Neural progenitor cell (in vitro differentiated cells): ENCODE measurements at places on chromosomes 11 and 22. TPM values are rescaled to one million over a fixed set of nuclear protein-coding genes. Genes with fewer than 3 reads are reported as not detected.

GRCh38 chr11:128297805-128298204 lies 289.6 kb downstream of the ETS1 start:
- DNase-seq = no peak

DNA sequence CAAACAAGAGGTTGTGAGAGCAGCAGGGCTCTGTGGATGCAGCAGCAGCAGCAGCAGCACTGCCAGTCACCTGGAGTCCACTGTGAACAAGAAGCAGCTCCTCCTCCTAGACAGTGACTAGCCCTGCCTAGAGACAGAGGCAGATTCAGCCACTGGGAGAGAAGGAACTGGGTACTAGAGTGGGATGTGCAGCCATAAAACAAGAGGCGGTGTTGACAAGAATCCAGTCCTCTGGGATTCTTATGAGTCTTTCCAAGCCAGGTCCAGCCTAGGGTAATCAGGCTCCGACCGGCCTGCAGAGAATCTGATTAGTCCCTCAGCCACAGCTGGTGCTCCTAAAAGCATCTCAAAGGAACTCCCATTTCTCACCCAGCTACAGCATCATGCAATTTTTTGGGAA lies 83.9 kb upstream of the USP47 start:
- peak; percentile 13 for DNase-seq

DNA sequence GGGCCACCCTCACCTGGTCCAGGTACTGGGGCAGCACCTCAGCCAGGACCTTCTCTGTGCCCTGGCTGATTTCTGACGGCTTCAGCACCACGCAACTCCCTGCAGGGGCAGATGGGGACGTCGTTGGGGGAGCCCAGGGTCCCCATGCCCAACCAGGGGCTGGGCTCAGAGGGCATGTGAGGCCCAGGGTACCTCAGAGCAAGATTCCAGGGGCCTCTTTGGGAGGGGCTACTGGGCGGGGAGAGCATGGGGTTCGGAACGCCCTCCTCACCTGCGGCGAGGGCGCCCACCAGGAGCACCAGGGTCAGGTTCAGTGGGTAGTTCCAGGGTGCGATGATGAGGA lies 8.1 kb downstream of the ALDH3B2 start:
- no peak for DNase-seq

DNA sequence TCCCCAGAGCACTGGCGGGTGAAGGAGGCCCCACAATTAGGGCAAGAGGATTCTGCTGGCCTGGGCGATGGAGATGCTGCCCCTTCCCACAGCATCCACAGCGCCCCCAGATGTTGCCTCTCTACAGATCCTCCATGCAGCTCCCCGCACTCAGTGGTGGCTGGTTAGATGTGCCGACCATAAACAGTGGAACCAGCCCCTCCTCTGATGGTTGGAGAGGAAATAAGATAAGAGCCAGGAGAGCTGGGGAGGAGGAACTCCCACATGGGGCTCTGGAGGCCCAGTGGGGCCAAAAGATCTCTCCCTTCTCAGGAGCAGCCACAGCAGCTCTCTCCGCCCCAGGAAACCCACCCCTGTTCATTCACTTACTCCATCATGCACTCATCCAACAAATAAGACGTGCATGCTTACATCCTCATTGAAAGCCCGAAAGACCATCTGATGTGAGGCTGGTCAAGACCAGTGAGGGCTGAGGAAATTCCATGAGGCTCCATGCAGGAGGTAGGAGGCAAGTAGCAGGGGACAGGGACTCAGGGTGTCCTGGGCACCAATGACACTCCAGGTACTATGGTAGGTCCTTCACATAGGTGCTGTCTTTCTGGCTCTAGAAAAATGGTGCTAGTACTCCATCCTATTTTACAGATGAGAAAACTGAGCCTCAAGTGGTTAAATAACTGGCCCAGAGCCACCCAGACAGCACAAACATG lies 1.5 kb downstream of the PTGDR2 start:
- DNase-seq = no peak

- no peak for DNase-seq
These were observed 22.5 kb downstream of the TRIM29 start for GRCh38 chr11:120115272-120116000.

- no peak for DNase-seq
These were observed 72.7 kb downstream of the FEZ1 start for GRCh38 chr11:125423247-125423849.

DNA sequence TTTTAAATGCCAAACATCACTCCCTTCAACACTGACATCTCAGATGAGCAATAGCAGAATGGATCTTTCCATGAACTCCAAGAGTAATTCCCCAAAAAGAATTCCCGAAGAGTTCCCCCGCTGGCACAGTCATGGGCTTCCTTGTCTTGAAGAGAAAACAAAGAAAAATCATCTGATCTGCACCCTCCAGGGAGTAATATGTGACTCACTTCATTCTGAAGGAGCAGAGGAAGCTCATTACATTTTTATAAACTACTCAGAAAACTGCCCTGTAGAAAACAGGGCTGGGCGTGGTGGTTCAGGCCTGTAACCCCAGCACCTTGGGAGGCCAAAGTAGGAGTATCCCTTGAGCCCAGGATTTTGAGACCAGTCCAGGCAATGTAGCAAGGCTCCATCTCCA lies 35.7 kb downstream of the CELSR1 start:
- DNase-seq = no peak

DNA sequence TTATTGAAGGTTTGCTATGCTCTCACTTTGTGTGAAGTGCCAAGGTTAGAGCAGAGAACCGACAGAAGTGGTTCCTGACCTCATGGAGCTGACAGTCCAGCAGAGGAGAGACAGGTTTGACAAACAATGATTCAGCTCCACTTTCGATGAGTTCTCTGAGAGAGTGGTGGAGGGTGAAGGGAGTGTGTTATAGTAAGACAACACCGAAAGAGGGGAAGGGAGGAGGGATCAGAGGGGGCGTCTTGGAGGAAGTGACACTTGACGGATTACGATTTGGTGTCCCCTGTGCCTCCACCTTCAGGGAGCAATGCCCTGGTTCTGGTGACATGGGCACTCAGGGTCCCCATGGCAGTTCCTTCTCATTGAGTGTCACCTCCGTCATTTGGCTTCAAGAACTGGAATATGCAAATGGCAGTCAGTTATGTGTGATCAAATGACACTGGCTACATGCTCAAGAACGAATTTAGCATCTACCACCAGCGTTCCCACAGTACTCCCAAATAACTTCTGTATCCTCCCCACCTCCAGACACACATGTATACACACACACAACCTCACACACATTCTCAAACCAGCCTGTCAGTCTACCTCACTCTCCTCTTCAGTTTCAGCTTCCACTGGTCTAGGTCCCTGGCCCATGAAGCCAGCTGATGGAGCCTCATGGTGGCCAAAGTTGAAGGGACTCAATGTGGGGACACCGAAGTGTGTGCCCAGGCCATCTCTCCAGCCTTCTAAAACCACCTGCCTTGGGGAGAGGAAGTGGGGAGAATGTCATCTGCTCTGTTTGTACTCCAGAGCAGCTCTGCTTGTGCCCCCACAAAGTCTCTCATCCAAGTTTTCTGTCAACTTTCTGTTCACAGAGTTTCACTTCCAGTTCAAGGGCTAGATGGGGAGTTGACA lies 31.4 kb upstream of the NUP160 start:
- no peak for DNase-seq

GRCh38 chr22:40758390-40758789 lies 60.8 kb downstream of the SLC25A17 start:
- no peak for DNase-seq

GRCh38 chr11:73980001-73980961 lies 2.4 kb downstream of the UCP2 start:
- no peak for DNase-seq

DNA sequence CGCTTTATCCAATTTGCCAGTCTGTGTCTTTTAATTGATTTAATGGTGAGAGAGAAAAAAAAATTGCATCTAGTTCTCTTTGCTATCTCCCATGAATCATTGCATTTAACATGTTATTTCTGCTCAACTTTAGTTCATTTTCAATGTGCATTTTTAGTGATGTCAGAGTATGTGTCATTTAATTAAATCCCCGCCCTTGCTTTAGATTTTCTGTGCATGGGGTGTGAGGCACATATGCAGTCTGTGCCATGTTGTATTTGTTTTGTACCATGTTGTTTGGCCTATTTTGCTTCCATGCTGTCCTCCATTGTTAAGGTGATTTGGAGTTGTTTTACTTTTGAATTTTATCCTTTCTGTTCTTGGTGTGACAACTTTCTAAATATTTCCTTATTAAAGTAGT lies 8.3 kb upstream of the NCR3LG1 start:
- DNase-seq = no peak

DNA sequence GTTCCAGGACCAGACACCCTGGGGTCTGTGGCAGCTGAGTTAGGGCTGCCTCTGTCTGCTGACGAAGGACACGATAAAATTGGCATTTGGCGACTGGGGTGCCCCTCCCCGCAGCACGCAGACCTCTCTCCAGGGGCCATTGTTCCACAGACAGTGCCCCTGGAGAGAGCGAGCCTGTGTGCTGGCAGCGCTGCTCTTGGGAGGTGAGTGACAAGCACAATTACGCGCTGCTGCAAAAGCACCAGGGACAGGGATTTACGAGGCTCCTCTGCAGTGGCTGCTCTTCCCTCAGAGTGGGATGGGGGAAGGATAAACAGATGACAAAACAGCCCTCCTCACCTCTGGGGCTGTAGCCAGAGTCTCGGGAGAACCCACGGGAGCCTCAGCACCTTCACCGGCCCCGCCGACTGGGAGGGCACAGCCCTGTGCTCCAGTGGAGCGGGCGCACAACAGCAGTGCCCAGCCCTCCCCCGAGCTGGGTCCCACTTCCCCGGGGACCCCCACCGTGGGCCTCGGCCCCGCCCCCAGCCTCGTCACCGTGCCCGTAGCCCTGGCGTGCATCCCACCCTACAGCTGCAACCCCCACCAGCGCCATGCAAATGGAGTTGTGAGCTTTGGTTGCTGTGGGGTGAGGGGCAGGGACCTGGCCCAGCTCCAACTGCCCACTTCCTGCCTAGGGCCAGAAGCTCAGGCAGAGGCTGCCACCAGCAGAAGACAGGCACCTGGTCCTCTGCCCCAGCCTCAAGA lies 19.6 kb downstream of the CHID1 start:
- peak; percentile 33 for DNase-seq

DNA sequence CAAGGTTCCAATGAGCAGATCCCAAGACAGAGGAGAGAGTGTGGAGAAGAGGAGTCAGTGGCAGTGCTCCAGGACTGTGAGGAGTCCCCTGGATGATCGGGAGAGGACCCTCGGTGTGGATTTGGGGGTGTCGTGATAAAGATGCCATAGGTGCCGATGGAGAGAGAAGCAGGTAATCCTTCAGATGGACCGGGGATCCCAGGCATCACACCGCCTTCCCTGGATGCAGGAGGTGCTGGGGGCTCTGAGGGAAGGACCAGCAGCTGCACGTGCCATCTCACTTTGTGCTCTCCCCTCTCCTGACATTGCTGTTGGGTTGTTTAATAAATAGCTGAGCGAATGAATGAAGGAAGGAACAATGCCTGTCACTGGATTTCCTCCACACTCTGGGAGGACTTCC lies 744.1 kb downstream of the BRD1 start:
- DNase-seq = no peak

GRCh38 chr11:8828046-8828445 lies 82.9 kb upstream of the AKIP1 start:
- DNase-seq = no peak

DNA sequence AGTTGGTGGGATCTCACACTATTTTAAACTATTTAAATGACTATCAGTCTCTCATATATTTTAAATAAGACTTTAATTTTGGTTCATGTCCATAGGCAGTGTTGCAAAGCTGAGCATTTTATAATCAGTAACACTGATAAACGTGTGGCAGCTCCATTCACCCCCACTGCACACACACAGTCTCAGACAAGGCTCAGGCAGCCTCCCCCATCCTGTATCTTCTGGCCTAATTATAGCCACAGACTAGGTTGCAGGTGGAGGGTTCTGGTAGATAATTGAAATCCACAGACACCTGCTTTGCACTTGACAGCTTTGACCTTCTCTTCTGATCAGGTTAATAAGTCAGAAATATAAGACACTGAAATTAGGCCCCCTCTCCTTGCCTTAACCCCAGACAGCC lies 118.5 kb upstream of the LDLRAD3 start:
- DNase-seq = no peak

GRCh38 chr11:115939104-115939730 lies 435.0 kb upstream of the CADM1 start:
- DNase-seq = no peak

DNA sequence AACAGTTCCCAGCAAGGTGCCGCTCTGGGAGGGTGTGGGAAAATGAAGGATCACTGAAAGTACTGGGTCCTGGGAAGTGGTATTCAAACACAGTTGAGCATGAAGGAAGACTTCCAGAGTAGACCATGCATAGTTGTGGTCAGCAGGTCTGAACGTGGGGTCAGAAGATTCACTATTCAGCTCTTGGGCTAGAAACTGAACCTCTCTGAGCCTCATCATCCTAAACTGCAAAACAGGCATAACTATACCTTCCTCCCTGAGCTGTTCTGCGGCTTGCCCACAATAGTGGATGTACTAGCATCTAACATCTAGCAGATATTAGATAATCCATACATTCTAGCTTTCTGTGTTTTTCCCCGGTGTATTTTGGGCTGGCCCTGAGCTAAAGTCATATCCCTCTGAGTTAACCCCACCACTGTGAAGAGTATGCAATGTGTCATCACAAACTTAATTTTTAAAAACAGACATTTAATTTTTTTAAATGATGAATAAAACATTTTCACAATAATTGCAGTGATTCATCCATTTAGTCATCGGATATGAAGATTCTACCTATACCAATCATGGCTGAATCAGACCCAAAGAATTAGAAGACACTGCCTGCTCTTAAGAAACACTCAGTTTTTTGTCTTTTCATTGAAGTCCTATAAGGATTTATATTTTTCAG lies 179.1 kb downstream of the BLID start:
- DNase-seq = no peak

DNA sequence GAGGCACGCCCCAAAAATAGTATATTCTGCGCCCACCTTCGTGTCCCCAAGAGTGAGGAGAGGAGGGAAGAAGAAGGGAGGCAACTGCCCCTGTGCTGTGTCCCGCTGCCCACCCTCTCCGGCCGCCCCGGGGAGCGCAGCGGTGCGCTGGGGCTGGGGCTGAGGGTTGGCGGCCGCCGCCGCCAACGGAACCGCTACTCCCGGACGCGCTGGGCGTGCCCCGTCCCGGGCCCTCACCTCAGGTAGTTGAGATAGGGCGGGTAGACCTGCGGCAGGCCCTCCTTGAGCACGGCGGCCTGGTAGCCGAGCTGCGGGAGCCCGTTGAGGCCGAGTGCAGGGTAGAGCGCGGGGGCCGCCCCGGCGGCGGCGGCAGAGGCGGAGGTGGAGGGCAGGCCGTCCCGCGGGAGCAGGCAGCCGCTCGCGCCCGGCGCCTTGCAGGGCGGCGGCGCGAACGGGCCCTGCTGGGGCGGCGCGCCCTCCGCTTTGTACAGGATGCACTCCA lies 2.4 kb downstream of the PGR start:
- DNase-seq = peak; percentile 64

GRCh38 chr11:116610190-116610589 lies 162.6 kb downstream of the BUD13 start:
- no peak for DNase-seq

- no peak for DNase-seq
These were observed 471 bp downstream of the RNF185 start for GRCh38 chr22:31160328-31160978.

GRCh38 chr11:96188243-96189006 lies 154.6 kb downstream of the MAML2 start:
- DNase-seq = no peak

GRCh38 chr22:25410849-25411248 lies 153.6 kb upstream of the GRK3 start:
- no peak for DNase-seq

Gene VPREB3
- not detected in 2 replicates for total RNA-seq

Gene PRR33
- total RNA-seq = not detected in 2 replicates

Gene APLNR
- total RNA-seq = 1.6 and 1.8 TPM in 2 replicates

Gene OSBP2
- total RNA-seq = 0.58 and 2.4 TPM in 2 replicates

Gene HOATZ
- total RNA-seq = not detected in 2 replicates

Gene DGAT2
- total RNA-seq = 1.7 and 4.4 TPM in 2 replicates

Gene ACCSL
- not detected in 2 replicates for total RNA-seq

Gene UFD1
- 37.5 and 37.7 TPM in 2 replicates for total RNA-seq

Gene ALX4
- total RNA-seq = not detected in 2 replicates

Gene MS4A14
- total RNA-seq = not detected in 2 replicates
